ENCODE measurements at places on chromosomes 16 and 17.

DNA sequence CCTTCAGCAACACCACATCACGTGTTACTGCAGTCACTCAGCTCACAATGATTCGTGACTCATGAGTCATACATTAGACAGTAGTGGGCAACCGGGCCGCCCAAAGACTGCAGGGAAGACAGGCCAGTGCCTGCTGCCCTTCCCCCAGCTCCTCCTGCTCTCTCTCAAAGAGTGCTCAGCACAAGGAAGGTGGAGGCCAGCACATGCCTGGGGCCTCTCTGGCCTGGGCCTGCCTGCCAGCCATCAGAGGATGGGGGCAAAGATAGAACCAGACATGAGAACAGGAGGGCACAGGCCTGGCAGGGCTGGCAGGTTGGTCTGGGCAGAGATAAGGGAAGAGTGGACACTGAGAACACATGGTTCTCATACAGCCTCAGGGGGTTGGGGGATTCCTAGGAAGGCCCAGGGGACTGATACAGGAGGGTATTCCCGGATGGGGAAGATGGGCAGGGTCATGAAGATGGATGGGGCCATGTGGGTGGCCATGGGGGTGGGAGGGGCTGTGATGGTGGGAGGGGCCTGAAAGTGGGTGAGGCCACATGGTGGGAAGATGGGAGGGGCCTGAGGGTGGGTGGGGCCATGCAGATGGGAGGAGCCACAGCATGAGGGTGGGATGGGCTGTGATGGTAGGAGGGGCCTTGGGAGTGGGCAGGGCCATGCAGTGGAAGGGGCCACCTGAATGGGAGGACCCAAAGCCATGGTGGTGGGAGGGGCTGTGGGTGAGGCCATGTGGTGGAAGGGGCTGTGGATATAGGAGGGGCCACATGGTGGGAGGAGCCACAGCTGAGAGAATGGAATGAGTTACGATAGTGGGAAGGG, 29.0 kb downstream of the KATNB1 start:
- DNase-seq: peak; percentile 95

GRCh38 chr16:351804-352520, 561 bp downstream of the AXIN1 start:
- DNase-seq: peak; percentile 25

DNA sequence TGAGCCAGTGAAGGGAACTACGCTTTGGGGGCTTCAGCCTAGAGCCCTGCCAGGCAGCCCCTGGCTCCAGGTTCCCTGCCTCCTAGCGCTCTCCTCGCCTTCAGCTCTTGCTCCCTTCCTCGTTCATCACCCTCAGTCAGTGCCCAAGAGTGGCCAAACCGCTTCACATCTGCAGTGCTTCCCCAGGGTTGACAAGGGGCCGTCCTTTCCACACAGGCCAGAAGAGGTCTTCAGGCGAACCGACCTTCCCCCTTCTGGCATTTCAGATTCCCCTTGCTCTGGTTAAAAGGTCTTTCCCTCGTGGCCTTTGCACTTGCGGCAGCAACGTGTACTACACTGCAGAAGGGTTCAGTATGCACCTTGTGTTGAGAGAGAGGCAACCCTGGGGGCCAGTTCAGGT, 4.1 kb downstream of the RASD1 start:
- DNase-seq: no peak

GRCh38 chr17:43342589-43342890, 56.3 kb upstream of the ARL4D start:
- no peak for DNase-seq

GRCh38 chr17:65047941-65048340, 8.6 kb downstream of the GNA13 start:
- no peak for DNase-seq

- DNase-seq: no peak
These were observed 222.1 kb downstream of the SOX9 start for GRCh38 chr17:72342627-72343527.

- no peak for DNase-seq
These were observed 74.1 kb downstream of the COG7 start for GRCh38 chr16:23378921-23379320.

DNA sequence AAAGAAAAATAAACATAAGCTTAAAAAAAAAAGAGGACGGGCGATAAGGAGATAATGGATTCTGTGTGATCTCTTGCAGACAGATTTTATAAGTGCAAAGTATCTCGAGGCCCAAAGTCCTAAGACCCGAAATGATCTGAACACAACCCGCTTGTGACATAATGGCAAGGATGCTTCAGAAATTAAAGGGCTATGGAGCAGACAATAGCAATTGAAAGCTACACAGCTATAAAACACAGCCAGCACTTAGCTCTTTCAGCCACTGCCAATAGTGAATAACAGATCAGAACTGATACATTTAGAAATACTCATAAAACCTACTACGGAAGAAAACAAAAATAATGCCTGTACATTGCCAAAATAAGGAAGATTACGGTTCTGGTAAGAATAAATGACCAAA, 117.5 kb downstream of the ZFHX3 start:
- DNase-seq: no peak

DNA sequence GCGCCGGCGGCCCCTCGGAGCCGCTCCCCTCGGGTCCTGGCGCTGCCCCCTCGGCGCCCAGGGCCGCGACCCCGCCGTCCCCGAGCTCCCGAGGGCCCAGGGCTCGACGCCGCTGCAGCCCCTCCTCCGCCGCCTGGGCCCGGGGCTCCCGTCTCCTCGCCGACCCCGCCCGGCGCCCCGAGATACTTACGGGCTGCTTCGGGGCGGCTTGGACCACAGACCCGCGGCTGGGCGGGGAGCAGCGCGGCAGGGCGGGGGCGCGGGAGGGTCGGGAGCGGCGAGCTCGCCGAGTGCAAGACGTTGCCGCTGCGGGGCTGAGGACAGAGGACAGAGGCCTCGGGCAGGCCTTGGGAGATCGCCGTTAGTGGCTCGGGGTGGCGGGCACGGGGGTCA, 290 bp downstream of the TOB1 start:
- no peak for DNase-seq

- no peak for DNase-seq
These were observed 222.8 kb downstream of the CCDC182 start for GRCh38 chr17:57522042-57523005.

DNA sequence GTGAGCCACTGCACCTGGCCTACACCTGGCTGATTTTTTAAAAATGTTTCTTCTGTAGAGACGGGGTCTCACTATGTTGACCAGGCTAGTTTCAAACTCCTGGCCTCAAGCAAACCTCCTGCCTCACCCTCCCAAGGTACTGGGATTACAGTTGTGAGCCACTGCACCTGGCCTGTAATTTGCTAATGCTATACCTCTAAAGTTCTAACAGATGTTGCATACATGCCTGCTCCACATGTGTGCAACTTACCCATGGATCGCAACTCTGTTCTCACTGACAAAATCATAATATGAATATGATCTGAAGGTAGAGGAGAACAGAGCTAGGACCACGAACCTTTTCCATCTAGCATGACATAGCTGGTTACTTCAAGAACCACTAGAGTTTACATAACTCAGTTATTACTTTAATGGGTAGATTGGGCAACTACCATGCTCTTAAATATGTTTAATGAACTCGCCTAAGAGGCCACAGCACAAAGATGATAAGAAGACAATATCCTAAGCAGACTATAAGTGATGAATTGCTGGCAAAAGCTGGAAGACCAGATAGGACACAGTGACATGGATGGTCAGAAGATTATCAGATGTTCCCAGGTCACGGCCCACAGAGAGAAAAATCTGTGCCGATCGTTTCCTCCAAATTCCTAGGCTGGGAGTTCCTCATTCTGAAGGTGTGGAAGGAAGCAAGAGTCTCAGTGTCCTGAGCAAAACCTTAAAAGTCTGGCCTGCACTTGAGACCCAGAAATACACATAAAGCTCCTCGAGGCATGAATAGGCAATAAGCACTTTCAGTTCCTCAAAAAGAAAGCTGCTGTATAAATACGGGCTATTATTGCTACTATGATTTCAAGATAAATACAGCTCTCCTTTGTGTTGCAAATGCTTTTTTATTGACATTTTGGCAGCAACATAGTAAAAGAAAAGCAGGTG, 53.6 kb upstream of the ICAM2 start:
- no peak for DNase-seq

- DNase-seq: no peak
These were observed 96.5 kb upstream of the TBX2 start for GRCh38 chr17:61302953-61303816.

GRCh38 chr17:16086957-16087356, 87.3 kb downstream of the TTC19 start:
- no peak for DNase-seq

GRCh38 chr16:85908444-85908843, 9.5 kb downstream of the IRF8 start:
- no peak for DNase-seq

DNA sequence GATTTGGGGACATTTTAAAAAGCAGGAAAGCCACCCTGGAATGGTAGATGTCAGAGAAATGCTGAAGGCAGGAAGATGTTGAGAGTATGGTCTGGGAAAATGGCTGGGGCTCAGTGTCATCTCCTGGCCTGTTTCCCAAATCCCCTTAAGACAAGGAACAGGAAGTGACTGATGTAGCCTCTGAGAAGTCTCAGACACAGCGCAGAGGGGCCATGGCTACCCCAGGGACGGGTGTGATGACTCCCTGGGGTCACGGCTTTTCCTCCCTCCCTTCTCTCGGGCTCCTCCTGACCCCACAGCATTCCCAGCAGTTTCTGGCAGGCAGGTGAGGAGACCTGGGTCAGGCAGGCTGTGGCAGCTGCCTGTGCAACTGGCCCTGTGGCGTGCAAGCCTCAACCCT, 45.4 kb downstream of the RAP1GAP2 start:
- peak; percentile 64 for DNase-seq

DNA sequence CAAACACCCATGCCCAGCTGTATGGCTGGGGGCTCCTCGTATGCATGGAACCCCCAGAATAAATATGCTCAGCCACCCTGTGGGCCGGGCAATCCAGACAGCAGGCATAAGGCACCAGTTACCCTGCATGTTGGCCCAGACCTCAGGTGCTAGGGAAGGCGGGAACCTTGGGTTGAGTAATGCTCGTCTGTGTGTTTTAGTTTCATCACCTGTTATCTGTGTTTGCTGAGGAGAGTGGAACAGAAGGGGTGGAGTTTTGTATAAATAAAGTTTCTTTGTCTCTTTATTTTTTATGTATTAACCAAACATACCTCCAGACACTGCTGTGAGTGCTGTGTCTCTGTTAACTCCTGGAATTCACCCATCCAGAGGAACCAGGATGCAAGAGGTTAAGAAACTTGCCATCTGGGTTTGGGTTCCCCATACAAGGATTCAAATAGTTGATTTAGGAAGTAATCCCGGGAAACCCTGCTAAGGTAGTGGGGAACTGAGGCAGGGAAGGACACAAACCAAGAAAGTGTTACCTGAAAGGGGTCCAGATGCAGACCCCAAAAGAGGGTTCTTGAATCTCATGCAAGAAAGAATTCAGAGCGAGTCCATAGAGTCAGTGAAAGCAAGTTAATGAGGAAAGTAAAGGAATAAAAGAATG, 37.4 kb upstream of the IL21R start:
- no peak for DNase-seq

- peak; percentile 53 for DNase-seq
These were observed 537 bp downstream of the CNOT1 start for GRCh38 chr16:58628845-58629732.

GRCh38 chr16:67238806-67239470, 8.3 kb downstream of the FHOD1 start:
- no peak for DNase-seq

DNA sequence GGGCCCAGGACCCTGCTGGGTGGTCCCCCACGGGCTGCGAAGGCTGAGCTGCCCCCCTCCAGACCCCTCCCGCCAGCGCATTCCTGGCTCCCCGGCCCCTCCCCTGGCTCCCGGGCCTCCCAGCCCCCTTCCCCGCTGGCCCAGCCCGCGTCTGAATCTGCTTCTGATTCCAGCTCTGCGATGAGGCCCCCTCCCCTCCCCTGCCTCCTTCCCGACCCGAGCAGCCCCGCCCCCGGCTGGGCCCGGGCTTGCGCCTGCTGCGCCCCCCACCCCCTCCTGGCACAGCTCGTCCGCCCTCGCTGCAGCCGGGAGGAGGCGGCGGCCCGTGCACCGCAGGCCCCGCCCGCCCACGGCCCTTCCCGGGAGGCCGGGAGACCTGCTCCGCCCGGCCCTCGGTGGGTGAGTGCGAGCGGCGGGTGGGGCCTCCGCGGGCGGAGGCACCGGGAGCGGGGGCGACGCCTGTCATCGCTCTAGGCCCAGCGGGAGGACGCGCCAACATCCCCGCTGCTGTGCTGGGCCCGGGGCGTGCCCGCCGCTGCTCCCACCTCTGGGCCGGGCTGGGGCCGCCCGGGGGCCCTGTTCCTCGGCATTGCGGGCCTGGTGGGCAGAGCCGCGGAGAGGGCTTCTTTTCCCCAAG, at the start of gene NTN3:
Gene NTN3 (plus strand): TSS at position 282 of the 637 bp plus-strand sequence. CDS start 405 bp downstream, outside the sequence.
- no peak for DNase-seq

DNA sequence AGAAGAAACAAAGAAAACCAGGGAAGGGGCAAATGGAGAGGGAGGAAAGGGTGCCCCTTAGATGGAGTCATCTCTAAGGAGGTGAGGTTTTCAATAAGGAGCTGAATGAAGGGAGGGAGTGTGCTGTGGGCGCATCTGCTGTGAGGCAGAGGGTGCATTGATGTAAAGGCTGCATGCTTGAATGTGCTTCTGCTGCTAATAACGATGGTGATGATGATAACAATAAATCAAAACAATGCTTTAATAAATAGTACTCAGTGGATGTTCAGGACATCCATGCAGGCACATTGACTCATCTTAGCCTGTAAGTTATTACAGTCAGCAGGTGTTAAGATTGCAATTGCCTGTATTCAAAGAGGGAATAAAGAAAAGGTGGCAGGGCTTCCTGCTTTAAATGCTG, 87.8 kb downstream of the SHISA6 start:
- DNase-seq: no peak

GRCh38 chr17:50672831-50673551, 34.7 kb downstream of the ANKRD40 start:
- DNase-seq: peak; percentile 89

DNA sequence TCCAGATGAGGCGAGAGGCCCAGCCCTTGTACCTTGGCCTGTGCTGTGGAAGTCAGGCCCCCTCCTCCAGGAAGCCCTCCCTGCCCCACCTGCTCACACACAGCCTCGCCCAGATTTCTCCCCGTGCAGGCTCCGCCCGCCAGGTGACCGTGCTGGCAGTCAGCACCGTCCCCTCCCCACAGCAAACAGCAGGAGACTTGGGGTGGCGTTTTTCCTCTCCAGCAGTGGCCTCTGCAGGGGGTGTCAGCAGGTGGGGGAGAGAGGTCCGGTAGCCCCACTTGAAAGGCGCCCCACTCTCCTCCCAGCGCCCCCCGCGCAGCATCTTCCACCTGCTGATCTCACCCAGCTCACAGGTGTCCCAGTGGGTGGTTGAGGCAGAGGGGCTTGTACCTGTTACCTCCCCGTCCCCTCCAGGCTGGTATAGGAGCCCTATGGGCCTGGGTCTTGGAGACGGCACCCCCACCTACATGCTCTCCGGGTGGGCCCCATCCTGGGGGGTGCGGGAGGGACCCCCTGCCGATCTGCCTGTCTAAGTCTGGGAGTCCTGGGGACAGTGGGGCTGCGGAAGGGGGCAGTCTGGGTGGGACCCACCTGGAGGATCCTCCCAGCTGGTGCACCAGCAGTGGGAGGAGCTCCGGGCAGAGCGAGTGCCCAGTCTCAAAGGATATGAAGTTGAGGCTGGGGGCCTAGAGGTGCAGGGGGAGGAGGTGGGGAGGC, 4.2 kb upstream of the C1QTNF8 start:
- DNase-seq: no peak

GRCh38 chr16:3511286-3512180, 10.7 kb downstream of the CLUAP1 start:
- DNase-seq: no peak

All from M059J (cell line).